ENCODE measurements at places on chromosomes 11 and 22.

- DNase-seq, result no peak
Measured at GRCh38 chr11:108985945-108986279, 321.0 kb downstream of the DDX10 start.

DNA sequence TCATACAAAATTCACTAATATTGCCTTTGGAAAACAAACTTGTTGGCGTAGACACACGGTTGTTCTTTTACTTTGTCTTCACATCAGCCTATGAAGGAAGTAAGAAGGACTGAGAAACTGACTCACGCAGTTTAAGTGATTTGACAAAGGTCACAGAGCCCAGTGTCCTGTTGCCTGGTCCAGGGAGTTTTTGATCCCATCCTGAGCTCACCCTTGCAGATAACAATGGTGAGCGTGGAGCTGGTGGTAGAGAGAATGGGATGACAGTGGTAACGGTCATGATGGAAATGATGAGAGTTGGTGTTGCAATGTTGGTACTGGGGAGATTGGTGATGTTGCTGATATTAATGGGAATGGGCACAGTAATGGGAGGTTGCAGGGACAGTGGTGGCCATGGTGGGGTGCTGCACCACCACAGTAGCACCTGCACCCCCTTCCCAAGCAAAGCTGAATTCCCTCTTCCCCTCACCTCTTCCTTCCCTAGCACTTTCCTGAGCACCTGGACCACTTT, 22.0 kb downstream of the CREB3L1 start:
- DNase-seq, result no peak

- DNase-seq, result no peak
Measured at GRCh38 chr11:129721685-129722084, 94.0 kb upstream of the TMEM45B start.

- DNase-seq, result no peak
Measured at GRCh38 chr11:86741839-86742805, 58.2 kb upstream of the PRSS23 start.

DNA sequence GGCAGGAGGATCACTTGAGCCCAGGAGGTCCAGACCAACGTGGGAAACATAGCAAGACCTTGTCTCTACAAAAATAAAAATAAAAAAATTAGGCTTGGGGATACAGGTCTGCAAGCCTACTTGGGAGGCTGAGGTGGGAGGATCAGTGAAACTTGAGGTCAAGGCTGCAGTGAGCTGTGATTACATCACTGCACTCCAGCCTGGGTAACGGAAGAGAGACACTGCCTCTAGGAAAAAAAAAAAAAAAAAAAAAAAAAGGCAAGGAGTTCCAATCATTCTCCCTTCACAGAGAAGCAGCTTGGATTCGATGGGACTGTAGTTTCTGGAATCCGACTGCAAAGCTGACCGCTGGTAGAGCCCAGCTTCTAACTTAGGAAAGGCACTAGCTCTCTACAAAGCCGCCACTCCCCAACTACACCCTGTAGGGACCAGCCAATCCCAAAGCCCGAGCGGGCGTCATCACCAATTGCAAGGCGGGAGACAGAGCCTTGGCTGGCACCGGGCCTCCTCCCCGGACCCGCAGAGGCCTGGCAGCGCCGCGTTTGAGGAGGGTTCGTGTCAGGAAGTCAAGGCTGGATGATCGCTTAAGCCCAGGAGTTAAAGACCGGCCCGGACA, 716 bp upstream of the DDB2 start:
- DNase-seq, result peak; percentile 82

DNA sequence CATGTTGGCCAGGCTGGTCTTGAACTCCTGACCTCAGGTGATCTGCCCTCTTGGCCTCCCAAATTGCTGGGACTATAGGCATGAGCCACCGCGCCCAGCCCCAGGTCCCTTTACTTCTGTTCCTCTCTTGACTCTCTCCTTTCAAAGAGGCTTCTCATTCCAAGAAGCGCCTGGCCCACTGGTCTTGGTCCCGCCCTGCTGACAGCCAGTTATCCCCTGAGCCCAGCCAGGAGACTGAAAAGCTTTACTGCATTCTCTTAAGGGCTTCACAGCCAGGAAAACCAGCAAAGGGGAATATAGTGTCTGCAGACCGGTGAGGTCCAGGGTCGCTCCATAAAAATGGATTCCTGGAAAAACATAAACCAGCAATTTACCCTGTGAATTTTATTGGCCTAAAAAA, 68.3 kb downstream of the NFAM1 start:
- DNase-seq, result no peak

- no peak for DNase-seq
Measured at GRCh38 chr11:118497831-118498230, 29.4 kb upstream of the TTC36 start.

- no peak for DNase-seq
Measured at GRCh38 chr11:74268456-74268855, 43.0 kb downstream of the P4HA3 start.

- no peak for DNase-seq
Measured at GRCh38 chr11:1504581-1505290, 18.2 kb upstream of the MOB2 start.

- DNase-seq, result no peak
Measured at GRCh38 chr11:93737904-93738612, 3.2 kb downstream of the TAF1D start.

DNA sequence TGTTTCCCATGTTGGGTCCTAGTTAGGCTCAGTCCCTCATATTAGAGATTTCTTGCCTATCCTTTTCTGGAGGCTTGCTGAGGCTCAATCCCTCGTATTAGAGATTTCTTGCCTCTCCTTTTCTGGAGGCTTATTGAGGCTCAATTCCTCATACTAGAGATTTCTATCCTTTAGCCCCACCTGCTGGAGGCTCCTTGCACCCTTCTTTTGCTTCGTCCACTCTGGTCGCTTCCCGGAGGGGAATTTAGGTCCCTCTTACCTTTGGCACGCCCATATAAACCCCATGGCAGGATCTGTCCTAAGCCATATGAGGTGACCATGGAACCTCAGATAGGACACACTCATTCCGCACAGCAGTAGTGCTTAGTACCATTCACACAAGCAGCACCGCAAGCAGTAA, 15.9 kb downstream of the CYP2D6 start:
- DNase-seq, result no peak

- DNase-seq, result no peak
Measured at GRCh38 chr11:126711977-126712625, 288.5 kb downstream of the KIRREL3 start.

DNA sequence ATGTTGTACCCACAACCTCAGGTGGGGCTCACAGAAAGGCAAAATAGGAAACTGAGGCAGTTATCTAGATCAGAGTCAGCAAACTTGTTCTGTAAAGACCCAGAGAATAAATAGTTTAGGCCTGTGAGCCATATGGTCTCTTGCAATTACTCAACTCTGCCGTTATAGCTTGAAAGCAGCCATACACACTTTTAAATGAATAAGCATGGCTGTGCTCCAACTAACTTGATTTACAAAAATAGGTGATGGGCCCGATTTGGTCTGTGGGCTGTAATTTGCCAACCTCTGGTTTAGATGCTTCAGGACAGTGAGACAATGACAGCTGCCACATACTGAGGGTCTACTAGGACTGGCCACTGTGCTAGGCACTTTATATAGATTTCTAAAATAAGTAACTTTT, 198.8 kb upstream of the NARS2 start:
- DNase-seq, result no peak

- DNase-seq, result no peak
Measured at GRCh38 chr11:3133261-3134217, 31.6 kb downstream of the OSBPL5 start.

GRCh38 chr11:111782109-111782741, 16.0 kb upstream of the PPP2R1B start:
- no peak for DNase-seq

DNA sequence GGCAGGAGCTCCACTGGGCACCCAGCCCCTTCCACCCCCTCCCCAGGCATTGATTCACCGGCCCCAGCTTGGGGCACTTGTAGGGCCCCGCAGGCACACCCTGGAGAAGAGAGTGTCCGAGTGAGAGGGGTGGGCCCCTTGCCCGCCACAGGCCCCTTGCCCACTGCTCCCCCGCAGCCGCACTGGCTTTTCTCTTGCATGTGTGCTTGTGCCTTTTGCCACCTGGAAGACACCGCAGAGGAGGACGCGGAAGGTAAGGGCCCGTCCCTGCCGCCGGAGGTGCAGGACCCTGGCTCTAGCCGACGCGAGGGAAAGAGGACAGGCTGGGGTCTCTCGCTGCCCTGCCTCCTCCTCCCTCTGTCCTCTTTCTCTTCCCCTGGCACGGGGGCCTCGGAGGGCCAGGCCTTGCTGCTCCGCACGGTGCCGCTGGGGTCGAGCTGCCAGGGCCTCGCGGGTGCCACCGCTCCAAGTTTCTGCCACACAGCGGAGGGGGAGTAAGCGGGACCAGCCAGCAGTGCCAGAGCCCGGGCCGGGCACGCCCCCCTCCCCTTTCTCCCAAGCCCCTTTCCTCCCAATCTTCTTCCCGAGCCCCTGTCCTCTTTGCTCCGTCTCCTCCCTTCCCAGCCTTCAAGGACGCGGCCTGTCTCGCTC, 9.5 kb downstream of the TNNT3 start:
- DNase-seq, result no peak

DNA sequence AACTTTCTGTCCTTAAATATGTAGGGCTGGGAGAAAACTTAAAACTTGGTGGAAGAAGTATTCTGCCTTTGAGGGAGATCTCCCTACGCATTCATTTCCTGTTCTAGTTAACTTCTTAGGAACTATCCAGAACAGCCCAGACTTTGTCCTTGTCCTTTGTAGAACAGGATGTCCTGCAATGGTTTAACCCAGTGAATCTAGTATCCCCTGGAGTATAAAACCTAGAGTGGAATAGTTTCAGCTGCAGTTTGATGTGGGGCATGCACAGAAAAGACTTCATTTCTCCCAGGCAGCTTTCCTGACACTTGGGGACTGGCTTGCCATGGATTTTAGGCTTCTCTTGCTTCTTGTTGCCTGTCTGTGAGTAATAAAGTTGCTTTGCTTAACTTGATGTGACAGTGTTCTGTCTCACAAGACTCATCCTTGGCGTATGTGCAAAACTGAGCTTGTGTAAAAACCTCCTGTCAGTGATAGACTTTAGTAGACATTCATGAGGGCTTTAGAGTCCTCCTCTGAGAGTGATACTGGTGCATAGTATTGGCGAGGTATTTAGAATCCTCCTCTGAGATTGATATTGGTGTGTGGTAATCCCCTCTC, 28.2 kb downstream of the ARHGAP42 start:
- DNase-seq, result no peak

- no peak for DNase-seq
Measured at GRCh38 chr11:29844701-29845379, 172.0 kb downstream of the KCNA4 start.

- DNase-seq, result no peak
Measured at GRCh38 chr22:25039754-25040153, 87.2 kb downstream of the KIAA1671 start.

GRCh38 chr22:38924347-38924952, 33.0 kb upstream of the APOBEC3A start:
- no peak for DNase-seq

DNA sequence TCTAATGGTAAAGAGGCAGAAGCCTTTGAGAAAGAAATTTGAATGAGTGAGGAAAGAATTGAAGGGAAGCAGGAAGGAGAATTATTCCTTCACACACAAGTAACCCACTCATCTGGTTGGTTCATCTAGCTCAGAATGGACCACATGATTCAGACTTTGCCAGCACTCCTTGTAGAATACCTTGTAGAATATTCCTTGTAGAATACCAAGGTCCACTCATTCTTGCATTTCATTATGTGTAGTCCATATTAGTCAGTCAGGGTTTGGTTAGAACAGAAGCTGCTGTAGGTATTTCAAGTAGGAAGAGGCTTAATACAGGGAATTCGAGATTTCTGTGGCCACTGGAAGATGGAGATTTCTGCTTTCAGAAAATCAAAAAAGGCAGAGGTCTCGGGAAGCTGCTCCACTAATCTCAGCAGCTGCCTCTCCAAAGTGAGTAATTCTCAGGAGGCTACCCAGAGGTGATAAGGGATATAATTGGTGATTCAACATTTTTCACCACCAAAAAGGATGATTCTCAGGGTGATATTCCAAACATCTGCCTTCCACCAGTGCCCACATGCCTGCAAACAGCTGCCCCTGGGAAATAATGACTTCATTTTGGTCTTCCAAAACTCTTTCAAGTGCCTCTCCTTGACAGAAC, 329.1 kb downstream of the TMEM135 start:
- DNase-seq, result no peak

DNA sequence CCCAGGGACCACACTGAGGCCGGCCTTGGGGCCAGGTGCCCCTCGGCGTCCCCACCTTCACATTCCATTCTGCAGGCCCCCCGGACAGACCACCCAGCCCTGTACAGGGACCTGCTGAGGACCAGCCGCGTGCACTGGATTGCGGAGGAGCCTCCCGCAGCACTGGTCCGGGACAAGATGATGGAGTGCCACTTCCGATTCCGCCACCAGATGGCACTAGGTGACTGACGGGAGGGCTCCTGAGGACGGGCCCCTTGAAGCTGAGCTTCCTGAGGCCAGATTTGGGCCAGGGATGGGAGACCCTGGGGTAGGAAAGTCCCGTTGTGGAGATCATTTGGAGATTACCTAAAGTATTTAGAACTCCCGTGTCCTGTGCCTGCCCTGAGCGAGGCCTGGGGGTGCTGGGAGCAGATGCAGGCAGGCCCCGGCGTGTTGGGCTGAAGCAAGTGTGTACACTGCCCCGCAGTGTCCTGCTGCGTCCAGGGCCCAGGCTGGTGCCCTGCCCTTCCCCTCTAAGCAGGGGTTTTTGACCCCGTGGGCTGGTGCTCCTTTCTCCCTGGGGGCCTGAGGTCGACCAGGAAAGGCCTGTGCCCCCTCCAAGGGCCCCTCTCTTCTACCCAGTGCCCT, 20.0 kb downstream of the TRMU start:
- DNase-seq, result no peak

All from iPS DF 19.7 (cell line).